ENCODE measurements at places on chromosomes 2 and 18.

GRCh38 chr2:32446369-32446768 is 89.5 kb downstream of the BIRC6 start:
- DNase-seq = no peak

DNA sequence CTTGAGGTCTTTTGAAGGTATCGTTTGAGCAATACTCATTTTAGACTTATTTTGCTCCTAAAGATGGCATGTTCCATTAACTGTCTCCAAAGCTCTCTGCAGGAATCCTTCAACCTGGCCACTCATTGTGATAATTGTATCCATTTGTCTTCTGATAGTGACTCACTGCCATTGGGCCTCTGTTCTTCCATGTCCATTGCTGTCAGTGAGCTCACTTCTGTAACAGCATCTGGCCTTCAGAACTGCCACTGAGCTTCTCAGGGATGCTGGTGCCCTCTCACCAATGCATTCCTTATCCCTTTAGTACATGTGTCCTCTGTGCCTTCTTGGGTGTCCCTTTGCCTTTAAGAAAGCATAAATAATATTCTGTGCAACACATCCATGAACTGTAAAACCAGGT is 71.6 kb downstream of the MREG start:
- no peak for DNase-seq

DNA sequence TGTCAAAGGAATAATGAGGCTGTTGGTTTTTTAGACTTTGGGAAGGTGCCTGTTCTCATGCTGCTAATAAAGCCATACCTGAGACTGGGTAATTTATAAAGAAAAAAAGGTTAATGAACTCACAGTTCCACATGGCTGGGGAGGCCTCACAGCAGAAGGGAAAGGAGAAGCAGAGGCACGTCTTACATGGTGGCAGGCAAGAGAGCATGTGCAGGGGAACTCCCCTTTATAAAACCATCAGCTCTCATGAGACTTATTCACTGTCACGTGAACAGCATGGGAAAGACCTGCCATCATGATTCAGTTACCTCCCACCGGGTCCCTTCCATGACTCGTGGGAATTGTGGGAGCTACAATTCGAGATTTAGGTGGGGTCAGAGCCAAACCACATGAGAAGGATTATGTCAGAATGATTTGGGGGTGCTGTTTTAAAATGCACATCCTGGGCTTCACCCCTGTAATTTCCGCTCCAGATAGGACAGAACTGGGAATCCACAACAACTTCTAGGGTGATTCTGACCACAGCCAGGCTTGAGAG is 37.8 kb downstream of the TCF7L1 start:
- no peak for DNase-seq

GRCh38 chr2:28206762-28207161 is 185.9 kb upstream of the FOSL2 start:
- DNase-seq = no peak

DNA sequence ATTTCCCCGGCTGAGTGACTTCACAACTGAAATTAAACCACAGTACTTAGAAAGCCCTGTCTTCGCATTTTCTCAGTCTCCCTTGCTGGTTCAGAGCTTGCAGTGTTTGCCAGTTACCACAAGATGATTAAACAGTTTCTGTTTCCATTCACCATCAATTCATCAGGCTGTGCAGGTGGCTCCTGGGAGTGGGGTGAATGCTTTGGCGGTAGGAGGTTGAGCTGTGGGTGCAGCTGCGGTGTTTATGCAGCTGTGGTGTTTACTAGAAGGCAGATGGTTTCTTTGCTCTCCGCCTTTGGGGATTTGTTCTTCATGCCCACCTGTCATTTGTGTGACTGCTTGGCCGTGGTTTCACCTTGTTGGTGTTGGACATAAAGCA is 16.1 kb downstream of the ACOXL start:
- DNase-seq = no peak
